ENCODE measurements at places on chromosomes 5 and 9.
A peak's percentile ranks its signal among the peaks of the same experiment; 100 is the strongest.

DNA sequence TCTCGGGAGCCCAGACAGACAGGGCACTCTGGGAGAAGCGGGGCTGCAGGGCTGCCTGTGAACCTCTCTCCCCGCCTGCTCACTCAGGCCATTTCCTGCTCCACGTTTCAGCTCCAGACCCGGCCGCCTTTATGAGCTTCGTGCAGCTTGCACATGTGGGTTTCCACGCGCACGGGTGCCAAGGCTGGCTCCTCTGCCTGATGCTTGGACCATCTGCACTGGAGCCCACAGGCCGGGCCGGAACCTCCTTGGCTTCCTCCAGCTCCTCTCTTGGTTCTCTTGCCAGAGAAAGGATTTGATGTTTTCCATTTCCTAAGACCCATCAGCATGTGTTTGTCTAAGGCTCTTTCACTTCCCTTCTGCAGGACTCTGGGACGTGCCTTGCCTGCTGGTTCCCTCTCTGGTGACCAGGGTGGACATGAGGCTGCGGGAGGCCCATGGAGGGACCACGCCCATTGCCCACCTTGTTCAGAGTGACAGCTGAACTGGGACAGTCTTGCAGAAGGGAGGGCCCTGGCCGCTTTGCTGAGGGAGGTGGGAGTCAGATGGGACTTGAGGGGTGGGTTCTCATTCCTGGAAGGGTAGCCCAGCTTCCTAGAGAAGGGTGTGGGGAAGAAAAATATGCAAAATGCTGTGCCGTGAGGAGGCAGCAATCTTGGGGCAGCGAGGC lies 23.3 kb upstream of the COL5A1 start:
- no peak for DNase-seq

DNA sequence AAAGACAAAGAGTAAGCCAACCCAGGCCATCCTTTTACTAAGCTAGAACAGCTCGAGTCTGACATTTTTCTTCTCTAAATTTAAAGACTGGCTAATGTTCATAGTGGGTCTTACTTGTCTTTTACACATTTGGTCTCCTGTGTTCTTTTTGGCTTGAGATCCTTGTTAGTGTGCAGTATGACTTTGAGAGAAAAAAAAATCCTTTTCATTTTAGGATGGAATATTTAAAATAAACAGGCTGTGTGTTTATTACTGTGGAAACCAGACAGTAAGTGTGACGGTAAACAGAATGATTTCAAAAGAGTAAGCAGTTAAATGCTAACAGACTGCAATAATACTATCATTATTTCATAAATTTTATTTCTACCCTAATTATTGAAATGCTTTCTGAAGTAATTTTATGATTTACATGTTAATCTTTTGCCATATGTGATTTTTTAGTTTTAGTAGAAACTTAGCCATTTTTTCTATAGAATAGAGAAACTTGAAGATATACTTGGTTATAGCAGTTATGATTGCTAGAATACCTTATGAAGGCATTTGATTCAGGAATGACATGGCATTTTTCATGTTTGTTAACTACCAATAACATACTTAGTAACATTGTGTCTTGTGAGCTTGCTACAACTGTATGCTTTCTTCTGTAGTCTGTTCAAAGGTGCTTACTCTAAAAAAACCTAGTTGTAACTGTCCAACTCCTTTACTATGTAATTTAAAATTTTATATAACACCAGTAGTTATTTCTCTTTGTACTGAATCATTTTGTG lies 92.4 kb downstream of the XRCC4 start:
- DNase-seq = no peak

DNA sequence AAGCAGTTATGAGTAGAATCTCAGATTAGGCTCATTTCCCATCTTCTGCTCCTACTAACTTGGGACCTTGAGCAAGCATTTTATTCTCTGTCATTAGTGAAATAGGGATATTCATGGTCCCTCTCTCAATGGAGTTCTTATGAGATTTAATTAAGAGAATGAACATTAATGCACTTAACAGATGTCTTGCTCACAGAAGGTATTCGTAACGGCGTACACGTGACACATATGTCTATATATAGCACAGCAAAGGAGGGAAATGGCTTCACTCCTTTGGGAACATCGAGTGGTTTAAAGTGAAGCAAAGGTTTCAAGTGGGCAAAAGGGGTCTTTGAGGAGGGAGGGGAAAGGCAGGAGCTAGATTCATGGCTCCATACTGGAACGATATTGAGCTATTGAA lies 24.6 kb downstream of the KDM4C start:
- no peak for DNase-seq

DNA sequence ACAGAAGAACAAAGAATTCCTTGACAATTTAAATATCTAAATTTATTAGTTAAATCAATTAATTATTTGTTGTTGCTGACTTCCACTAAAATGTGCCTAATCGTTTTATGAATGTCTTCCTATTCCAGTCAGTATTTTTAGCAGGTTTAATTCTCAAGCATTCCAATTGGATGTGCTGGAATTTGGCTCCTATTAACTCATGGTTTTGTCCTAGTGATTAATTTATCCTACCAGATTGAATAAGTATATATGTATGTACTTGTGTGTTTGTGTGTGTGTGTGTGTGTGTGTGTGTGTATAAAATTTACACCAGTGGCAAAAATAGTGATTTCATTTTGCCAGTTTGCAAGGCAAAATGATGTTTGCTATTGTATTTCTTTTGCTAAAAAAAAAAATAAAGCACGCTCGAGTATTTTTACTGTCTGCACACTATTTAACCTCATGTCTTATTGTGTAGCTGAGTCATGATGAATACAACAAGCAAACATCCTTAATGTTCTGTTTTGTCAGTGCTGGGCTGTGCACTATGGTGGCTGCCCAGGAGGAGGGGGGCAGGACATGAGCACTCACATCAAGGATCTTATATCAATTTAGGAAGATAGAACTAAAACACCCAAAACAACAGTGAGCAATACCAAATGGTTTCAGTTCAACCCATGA lies 375.5 kb downstream of the PDE4D start:
- peak; percentile 42 for DNase-seq

DNA sequence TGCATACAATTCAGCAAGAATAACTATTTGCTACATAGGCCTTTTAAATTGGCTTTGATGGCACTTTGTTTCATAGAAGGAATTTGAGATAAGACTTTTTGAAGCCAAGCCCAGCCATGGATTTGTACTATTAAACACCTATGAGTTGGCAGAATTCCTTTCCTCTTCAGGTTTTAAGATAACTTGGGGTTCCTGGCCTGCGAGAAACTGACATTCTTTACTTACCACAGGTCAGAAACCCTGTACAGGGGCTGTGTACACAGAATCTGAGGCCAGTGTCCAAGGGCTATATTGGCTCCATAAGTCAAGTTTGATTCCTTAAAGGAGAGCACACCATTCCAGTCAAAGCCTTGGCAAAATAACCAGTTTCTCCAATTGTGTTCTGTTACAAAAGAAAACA lies 10.8 kb upstream of the BTNL3 start:
- DNase-seq = no peak

Measured in myocyte (in vitro differentiated cells).